ENCODE measurements at places on chromosomes 1 and 21.

GRCh38 chr1:35369922-35370671 is 101.6 kb downstream of the ZMYM4 start:
- no peak for DNase-seq

DNA sequence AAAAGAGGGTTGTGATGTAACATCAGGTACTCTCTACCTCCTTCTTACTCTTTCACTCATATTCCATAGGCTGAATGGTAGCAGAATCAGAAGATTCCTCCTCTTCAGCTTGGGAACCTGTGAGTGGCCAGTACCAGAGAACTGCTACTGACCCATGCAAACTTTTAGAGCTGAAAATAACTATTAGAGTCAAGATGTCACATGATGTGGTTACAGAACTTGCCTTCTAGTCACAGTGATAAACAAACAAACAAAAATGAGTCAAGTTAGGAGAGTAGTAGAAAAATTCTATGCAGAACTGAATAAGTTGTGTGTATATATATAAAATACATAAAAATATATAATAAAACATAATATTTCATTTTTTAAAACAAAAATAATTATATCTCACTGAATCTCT is 47.6 kb upstream of the RGS1 start:
- DNase-seq: no peak

DNA sequence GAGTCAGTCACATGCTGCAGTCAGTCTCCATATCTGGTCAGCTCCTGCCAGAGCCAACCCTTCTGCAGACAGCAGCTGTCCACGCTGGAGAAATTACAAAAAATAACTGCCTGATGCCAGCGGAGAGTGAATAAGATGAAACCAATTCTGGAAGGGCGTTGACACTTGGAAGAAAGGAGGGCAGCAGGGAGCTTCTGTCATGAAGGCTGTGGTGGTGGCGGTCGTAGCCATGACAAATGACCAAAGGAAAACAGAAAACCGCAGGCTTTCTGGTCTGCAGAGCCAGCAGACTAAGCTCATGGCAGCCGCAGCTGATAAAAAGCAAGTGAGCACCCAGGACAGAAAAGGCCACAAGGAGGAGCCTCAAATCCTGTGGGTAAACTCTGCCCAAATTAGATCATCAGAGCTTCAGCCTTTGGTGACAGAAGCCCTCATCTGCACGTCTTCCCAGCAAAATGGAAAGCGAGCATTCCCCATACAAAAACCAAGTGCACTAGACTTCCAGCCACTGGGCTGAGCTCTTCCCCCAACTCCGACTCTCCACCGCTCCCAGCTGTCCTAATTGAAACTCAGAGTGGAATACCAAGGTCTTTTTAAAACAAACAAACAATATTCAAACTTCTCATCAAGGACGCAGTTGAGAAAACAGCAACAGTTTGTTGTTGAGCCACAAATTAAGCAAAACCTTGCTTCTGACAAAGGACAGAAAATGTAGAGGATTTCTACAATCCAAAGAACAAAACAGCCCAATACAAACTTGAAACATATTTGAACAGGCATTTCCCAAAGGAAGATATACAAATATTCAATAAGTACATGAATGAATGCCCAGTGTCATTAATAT is 28.7 kb downstream of the RSPH1 start:
- no peak for DNase-seq

GRCh38 chr1:98677288-98677687 is 15.8 kb downstream of the SNX7 start:
- no peak for DNase-seq

- DNase-seq: no peak
Measured at GRCh38 chr1:184153731-184154130, 102.2 kb downstream of the TSEN15 start.

- DNase-seq: no peak
Measured at GRCh38 chr1:230572121-230573105, 69.9 kb upstream of the COG2 start.

GRCh38 chr1:229984992-229985612 is 81.9 kb upstream of the GALNT2 start:
- no peak for DNase-seq

DNA sequence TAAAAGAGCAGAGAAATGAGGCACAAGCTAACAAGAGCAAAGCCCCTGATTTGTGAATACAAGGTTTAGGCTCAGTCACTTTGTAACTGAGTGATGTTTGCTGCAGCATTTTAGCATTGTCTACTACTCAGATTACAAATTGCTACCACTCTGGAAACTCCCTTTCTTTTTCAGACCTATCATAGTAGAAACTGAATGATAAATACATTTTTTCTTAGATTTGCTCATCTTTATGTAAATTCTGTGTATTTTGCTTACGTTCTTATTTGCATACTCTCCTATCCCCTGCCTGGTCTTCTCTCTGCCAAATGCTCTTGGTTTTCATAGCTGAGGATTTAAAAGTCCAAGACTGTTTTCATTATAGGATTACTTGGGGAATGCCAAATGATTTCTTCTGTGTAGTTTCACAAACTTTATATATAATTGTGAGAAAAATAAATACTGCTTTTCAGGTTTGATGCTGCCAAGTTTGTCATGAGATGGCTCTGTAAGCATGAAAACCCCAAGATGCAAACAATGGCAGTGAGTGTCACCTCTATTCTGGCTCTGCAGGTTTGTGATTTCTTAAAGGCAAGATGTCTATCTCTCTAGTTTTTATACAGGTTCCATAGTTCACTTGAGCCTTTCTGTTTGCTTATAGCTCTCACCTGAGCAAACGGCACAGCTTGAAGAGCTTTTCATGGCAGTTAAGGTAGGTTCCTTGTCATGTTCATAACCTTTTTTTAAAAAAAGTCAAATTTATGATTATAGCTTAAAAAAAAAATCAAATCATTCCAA is 24.7 kb downstream of the ZYG11A start:
- DNase-seq: no peak

GRCh38 chr1:227934476-227935313 is 13.0 kb downstream of the WNT9A start:
- DNase-seq: no peak

DNA sequence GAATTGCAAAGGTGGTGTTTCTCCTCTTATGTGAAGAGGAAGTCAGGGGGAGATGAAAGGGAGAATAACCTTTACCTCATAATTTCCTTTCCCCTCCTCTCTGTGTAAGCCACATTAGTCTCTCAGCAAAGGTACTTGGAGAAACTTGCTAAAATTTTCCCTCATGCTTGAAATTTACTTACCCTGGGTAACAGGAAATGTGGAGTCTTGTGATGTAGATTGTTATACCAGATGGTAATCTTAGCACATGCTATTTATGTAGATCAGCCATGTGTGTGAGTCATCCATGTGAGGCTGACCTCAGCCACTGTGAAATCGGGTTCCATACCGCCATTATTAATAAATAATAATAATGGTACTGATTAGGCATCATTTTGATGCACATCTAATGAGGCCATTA is 128.4 kb downstream of the TGFB2 start:
- DNase-seq: no peak

GRCh38 chr1:82048596-82048995 is 247.9 kb downstream of the ADGRL2 start:
- no peak for DNase-seq

DNA sequence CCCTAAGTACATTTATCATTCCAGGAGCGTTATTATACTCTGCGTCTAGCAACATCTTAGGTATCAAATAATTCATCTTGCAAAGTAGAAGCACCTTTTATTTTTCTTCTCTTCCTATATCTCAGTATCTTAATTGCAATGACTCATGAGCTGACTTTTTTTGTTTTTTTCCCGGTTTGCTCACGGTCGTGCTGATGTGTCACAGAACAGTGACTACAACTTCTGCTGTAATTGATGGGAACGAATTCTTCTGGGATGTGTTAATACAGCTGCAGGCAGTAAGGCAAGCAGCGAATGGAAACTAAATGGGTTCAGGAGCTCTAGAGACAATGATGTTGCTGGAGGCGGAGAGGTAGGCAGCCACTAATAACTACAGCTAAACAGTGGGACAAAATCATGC is 89.8 kb upstream of the TMPRSS15 start:
- no peak for DNase-seq

DNA sequence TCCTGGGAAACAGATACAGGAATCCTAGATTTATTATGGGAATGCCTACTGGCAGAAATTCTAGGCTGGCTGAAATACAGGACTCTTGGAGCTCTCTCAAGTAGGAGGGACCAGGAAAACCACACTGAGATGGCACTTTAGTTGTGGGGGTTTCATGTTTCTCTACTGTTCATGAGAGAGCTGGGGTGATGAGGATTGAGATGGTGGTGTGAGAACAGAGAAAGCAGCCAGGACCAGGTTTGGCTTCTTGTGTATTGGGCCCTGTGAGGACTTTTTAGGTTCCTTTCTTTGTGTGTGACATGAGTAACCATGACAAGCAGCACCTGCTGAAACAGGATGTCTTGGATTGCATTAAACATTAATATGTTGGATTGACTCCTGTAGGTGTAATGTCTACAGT is 4.9 kb downstream of the ARID1A start:
- no peak for DNase-seq

GRCh38 chr1:231757101-231757404 is 130.5 kb downstream of the DISC1 start:
- DNase-seq: no peak

DNA sequence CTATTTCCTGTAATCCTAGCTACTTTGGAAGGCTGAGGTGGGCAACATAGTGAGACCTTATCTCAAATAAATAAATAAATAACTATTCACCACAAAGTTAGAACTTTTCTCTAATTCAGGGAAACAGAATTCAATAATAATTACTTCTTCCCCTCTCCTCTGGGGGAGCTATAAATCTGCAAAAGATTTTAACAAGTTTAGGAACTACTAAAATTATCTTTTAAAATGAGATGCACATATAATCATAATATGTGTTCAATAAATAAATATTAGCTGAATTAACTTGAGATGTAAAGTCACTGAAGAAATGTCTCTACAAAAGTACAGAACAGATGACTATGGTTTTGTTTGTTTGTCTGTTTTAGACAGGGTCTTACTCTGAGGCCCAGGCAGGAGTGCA is 14.1 kb downstream of the WDR47 start:
- DNase-seq: no peak

DNA sequence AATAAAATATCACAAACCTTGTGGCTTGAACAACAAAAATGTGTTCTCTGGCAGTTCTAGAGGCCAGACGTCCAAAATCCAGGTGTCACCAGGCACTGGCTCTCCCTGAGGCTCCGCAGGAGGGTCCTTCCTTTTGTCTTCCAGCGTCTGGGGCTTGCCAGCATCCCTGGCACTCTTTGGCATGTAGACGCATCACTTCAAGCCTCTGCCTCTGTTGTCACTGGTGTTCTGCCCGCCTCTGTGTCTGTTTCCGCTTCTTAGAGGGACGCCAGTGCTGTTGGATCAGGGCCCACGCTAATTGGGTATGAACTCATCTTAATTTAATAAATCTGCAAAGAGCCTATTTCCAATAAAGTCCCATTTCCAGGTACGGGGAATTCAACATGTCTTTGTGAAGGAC is 273.7 kb upstream of the C1orf174 start:
- no peak for DNase-seq

DNA sequence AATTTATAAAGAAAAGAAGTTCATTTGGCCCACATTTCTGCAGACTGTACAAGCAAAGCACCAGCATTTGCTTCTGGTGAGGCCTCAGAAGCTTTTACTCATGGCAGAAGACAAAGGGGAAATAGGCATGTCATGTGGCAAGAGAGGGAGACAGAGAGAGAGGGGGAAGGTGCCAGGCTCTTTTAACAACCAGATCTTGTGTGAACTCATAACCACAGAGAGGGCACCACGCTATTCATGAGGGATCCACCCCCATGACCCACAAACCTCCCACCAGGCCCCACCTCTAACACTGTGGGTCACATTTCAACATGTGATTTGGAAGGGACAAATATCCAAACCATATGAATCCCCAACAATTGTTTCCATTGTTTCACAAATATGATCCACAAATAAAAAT is 467.9 kb downstream of the SIPA1L2 start:
- no peak for DNase-seq

DNA sequence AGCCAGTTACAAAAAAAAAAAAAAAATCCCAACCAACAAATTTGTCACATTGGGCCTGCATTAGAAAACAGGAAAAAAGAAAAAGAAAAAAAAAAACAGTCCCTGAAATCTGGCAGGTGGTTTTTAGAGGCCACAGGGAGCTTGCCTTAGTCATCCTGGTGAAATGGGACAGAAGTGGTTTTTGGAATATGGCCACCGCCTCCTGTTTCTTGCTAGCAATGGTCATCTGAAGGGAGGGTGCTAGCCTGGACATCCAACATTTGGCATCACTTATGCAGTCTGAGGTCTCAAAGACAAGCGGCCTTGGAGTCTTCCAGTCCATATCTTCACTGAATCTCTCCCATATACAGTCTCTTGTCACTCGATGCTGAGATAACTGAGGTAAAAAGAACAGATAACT is 20.1 kb upstream of the NKAIN1 start:
- no peak for DNase-seq

DNA sequence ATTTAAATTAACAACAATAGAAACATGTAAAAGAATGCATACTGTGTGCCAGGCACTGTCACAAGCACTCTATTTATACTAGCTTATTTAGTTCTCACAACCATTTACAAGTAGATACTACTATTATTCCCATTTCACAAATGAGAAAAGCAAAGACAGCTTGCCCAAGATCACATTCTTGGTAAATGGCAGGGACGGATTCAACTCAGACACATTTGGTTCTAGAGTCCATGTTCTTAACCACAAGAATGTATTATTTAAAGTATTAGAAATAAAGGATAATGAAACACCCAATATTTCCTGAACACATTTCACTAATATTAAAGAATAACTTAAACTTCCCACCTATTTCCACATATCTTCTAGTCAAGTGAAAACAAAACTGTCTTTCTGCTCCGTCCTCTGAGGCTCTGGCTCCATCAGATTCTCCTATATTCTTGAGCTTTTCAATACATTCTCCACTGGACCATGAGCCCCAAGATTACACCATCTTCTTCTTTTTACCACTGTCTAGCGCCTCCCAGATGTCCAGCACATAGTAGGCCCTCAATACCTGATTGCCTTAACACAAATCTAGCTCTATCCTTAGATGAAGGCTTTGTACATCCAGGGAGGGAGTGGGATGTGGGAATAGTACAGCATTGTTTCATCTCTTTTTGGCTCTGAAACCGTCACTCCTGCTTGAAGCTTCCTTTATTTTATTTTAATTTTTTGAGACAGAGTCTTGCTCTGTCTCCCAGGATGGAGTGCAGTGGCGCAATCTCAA is 29.3 kb downstream of the SOD1 start:
- no peak for DNase-seq

- peak; percentile 40 for DNase-seq
Measured at GRCh38 chr1:53336146-53336545, 8.3 kb upstream of the LRP8 start.

- DNase-seq: no peak
Measured at GRCh38 chr1:234458352-234459017, 20.5 kb downstream of the TARBP1 start.

Measured in NCI-H524 (cell line).